Colonic mucosa (tissue), 4 donors: ENCODE measurements at places on chromosomes 16 and 17. TPM values are rescaled to one million over a fixed set of nuclear protein-coding genes. Genes with fewer than 3 reads are reported as not detected.

DNA sequence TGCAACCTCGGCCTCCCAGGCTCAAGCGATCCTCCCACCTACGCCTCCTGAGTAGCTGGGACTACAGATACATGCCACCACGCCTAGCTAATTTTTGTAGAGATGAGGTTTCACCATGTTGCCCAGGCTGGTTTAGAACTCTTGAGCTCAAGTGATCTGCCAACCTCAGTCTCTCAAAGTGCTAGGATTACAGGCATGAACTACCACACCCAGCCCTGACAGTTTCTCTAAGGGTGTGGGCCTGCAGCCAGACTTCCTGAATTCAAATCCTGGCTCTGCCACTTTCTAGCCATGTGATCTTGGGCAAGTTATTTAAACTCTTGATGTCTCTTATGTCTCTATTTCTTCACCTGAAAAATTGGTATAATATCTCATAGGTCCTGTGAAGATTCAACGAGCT, 5.6 kb downstream of the CUEDC1 start:
- no peaks in the 10 kb centered on the region for H3K36me3 ChIP-seq
- DNase-seq: peak; percentile 73
- H3K27ac ChIP-seq: peak overlapping the region; percentile 70

- no peaks in the 10 kb centered on the region for H3K36me3 ChIP-seq
- H3K27me3 ChIP-seq: no peaks in the 10 kb centered on the region
- no peak overlapping the region for H3K4me3 ChIP-seq
- H3K27ac ChIP-seq: no peak overlapping the region
- H3K4me1 ChIP-seq: no peaks in the 10 kb centered on the region
- no peak for DNase-seq
Observed at GRCh38 chr16:4548124-4548523, 8.0 kb upstream of the C16orf96 start.

DNA sequence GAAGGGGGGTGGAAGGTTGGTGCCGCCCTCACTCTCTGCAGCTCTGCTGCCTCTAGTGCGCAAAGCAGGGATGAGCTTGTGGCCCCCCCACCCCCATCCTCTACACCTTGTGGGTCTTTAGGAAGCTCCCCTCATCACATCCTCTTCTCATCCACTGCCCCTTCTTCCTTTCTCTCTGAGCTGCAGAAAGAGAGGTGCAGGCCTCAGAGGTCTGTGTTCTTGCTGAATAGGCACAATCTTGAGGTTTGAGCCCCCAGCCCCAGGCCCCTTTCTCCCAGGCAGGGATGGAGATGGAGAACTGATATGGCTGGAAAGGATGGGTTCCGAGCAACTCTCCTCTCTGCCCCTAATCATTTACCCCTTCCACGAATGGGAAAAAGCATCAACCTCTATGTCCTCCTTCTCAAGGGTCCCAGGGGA, 2.6 kb downstream of the CACNA1G start:
- H3K4me1 ChIP-seq: peaks cover 22% of the 10 kb centered on the region
- H3K36me3 ChIP-seq: no peaks in the 10 kb centered on the region
- peaks cover 58% of the 10 kb centered on the region for H3K27me3 ChIP-seq
- DNase-seq: no peak

GRCh38 chr17:77610972-77611521, 347.5 kb upstream of the TNRC6C start:
- H3K4me3 ChIP-seq: no peak overlapping the region
- H3K36me3 ChIP-seq: no peaks in the 10 kb centered on the region
- no peaks in the 10 kb centered on the region for H3K4me1 ChIP-seq
- no peaks in the 10 kb centered on the region for H3K27me3 ChIP-seq

DNA sequence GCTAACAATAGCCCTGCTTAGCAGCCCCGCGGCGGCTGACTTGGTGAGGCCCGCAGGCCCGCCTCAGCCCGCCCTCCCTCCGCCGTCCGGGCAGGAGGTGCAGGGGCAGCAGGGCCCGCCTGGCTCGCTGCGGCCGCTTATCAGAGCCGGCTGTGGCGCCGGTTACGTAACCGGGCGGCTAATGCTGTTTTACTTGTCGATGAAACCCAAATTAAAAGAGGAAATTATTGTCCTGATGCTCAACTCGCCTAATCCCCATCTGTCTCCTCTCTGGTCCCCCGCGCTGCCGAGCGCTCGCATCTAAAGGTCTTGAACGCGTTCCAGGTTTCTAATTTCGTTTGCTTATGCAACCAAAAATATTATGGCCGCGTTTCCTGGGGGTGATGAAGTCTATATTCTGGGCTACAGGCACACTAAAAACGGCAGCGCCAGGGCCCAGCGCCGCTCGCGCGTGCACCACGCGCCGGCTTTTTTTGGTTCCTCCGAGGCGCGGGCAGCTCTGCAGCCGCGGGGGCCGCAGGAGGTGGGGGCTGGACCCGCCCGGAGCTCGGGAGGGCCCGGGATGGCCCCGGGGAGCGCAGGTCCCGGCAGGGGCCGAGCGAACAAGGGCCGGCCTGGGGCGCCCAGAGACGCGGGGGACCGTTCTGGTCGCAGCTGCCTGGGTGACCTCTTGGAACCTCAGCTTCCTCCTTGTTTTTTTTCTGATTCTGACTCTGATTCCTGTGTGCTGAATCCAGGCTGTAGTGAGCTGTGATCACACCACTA, 65.2 kb upstream of the TOB1 start:
- H3K27ac ChIP-seq: peak overlapping the region; percentile 71
- DNase-seq: peak; percentile 77
- H3K27me3 ChIP-seq: no peaks in the 10 kb centered on the region
- no peaks in the 10 kb centered on the region for H3K36me3 ChIP-seq

DNA sequence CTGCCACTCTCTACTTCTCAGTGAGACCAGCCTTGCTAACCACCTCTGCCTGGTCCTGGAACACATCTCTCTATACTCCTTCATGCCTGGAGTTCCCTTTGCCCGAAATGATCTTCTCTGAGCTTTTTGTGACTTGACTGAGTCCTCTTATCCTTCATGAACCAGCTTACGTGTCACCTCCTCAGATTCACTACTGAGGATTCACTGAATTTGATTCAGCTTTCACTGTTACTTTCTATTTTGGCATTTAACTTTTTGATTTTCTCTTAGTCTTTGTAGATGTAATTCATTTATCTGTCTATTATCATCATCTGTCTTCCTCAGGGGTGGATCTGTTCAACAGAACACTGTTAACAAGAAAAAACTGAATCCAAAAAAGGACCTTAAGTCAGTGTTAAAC, 95.6 kb downstream of the RPGRIP1L start:
- H3K27me3 ChIP-seq: no peaks in the 10 kb centered on the region
- H3K4me1 ChIP-seq: peaks cover 5% of the 10 kb centered on the region
- no peak overlapping the region for H3K4me3 ChIP-seq
- DNase-seq: no peak

GRCh38 chr17:39364236-39365025, 37.0 kb downstream of the FBXL20 start:
- H3K4me1 ChIP-seq: no peaks in the 10 kb centered on the region
- no peak overlapping the region for H3K27ac ChIP-seq
- no peak overlapping the region for H3K4me3 ChIP-seq
- H3K36me3 ChIP-seq: no peaks in the 10 kb centered on the region

The GAS7 gene
- total RNA-seq: 17.0 TPM

The NLK gene
- total RNA-seq: 17.2 TPM

The JPH3 gene
- 0.42 TPM for total RNA-seq
